ENCODE measurements at places on chromosomes 6 and 20. TPM values are rescaled to one million over a fixed set of nuclear protein-coding genes. Genes with fewer than 3 reads are reported as not detected.

The MEI4 gene
- 0.54 TPM for total RNA-seq

DNA sequence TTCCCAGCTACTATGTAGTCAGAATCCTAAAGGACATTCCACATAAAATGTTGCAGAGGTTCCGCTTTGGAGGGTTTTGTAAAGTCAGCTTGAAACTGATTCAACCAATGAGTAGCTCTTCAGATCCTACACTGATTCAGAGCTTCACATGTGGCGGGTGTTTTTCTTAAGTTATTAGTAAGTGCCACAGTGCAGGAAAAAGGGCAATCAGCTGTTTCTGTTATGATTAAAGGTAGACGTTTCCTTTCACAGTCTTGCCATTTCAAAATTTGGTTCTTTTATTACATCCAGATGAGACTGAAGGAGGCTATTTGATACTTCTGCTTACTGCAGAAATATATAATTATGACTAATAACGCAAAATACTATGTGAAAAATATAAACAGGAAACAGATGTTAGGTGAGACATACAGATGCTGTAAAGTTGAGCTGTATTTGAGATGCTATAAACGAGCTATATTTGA, 443.9 kb downstream of the CDKAL1 start:
- H3K4me3 ChIP-seq: no peak overlapping the region
- no peaks in the 10 kb centered on the region for H3K36me3 ChIP-seq
- DNase-seq: peak; percentile 63
- H3K4me1 ChIP-seq: no peaks in the 10 kb centered on the region
- H3K27me3 ChIP-seq: no peaks in the 10 kb centered on the region

DNA sequence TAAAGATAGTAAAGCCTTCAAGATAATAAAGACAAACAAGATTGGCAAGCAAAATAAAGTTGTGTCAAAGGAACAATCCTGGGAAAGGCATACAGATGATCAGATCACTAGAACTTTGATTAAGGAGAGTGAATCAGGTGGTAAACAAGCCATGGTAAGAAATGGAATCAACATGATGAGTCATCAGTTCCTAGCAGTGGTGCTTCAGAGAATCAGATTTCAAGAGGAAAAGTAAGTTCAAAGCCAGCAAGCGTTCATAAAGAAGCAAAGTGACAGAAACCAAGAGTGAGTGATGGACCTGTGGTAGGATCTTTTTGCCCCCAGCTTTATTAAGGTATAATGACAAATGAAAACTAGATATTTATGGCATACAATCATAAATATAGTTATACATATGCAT, 340.4 kb downstream of the TPBG start:
- no peaks in the 10 kb centered on the region for H3K27me3 ChIP-seq
- no peak overlapping the region for H3K27ac ChIP-seq
- no peak overlapping the region for H3K4me3 ChIP-seq
- DNase-seq: peak; percentile 10
- H3K36me3 ChIP-seq: no peaks in the 10 kb centered on the region
- H3K4me1 ChIP-seq: no peaks in the 10 kb centered on the region

DNA sequence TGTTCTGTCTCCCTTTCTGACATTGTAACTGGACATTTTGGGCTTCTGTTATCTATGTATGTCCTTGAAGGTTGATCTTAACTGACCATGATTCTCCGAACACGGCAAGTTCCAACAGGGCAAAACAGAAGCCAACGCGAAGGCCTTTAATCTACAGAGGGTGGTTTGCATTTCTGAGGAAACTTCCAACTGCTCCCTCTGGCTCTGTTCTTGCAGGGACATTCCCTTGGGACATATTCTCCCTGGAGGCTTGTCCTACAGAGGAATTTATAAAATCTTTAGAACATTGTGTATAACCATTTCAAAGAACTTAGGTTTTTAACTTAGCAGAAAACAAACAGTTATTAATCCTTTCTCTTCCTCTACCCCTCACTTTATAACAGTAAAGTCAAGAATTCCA, 189.0 kb upstream of the CDYL start:
- H3K36me3 ChIP-seq: no peaks in the 10 kb centered on the region

The TNNC2 gene
- total RNA-seq: not detected

The TREM1 gene
- total RNA-seq: 0.20 TPM

- no peaks in the 10 kb centered on the region for H3K36me3 ChIP-seq
- DNase-seq: peak; percentile 73
- H3K4me3 ChIP-seq: no peak overlapping the region
- H3K4me1 ChIP-seq: peaks cover 21% of the 10 kb centered on the region
Observed at GRCh38 chr20:41330343-41330720, 10.3 kb upstream of the LPIN3 start.

The STX11 gene
- total RNA-seq: 1.9 TPM

The ILRUN gene
- 63.3 TPM for total RNA-seq

- H3K36me3 ChIP-seq: no peaks in the 10 kb centered on the region
- H3K4me3 ChIP-seq: no peak overlapping the region
- no peaks in the 10 kb centered on the region for H3K27me3 ChIP-seq
- DNase-seq: no peak
Observed at GRCh38 chr6:102944475-102944874, 1551.0 kb downstream of the GRIK2 start.

DNA sequence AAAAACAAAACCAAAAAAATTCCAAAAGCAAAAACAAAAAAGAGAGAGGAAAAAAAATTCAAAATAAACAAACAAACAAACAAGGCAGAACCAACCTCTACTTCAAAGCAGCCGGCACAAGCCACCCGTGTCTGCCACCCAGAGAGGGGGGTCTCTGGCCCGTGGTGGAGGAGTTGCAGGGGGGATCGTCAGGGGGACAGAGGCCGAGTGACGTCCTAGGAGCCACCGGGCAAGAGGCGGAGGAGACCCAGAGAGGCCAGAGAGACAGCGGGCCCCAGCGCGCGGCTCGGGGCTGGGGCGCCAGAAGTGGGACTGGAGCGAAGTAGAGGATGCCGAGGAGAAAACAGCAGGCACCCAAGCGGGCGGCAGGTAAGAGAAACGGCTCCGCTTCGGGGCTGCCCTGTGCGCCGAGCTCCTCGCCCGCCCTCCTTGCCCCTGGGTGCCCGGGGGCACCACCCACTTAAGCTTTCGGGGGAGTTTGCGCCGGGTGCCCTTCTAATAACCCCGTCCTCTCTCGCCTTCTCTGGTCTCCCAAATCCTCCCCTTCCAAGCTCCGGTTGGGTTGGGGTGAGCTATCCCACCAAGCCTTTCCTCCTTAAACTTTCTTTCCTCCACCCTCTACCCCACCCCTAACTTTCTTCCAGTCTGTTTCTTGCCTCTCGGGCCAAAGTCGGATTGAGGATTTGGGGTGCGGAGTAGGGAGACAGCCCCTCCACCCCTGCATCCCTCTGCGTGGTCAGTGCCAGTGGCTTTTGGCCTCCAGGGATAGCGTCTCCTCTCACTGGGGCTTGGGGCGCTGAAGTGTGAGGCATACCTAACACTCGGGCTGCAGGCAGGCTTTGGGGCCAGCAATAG, 1.0 kb downstream of the TSHZ2 start:
- H3K36me3 ChIP-seq: no peaks in the 10 kb centered on the region
- H3K27ac ChIP-seq: no peak overlapping the region
- no peaks in the 10 kb centered on the region for H3K27me3 ChIP-seq
- peak overlapping the region; percentile 82 for H3K4me3 ChIP-seq
- no peaks in the 10 kb centered on the region for H3K4me1 ChIP-seq

DNA sequence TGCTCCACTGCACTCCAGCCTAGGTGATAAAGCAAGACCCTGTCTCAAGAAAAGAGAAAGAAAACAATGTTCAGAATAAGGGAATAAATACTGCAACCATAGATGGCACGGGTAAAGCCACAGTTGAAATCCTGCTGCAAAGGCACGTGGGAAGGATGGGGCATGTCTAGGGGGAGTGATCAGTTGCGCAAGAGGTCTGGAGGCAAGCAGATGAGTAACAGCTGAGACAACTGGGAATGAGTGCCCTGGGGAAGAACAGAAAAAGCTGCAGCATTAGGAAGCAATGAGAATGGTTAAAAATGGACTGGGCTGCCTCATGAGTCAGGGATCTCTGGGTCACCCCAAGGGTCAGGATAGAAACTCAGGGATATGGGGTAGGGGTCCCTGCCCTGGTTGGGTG, 96.3 kb downstream of the GMPR start:
- H3K27ac ChIP-seq: peak overlapping the region; percentile 23
- peaks cover 57% of the 10 kb centered on the region for H3K4me1 ChIP-seq
- DNase-seq: peak; percentile 82
- no peaks in the 10 kb centered on the region for H3K27me3 ChIP-seq
- H3K4me3 ChIP-seq: no peak overlapping the region

The PACSIN1 gene
- 0.46 TPM for total RNA-seq

GRCh38 chr6:46393161-46393939, 97.9 kb downstream of the RCAN2 start:
- no peaks in the 10 kb centered on the region for H3K27me3 ChIP-seq
- no peaks in the 10 kb centered on the region for H3K36me3 ChIP-seq
- DNase-seq: no peak
- no peak overlapping the region for H3K27ac ChIP-seq

- H3K27ac ChIP-seq: no peak overlapping the region
- H3K27me3 ChIP-seq: no peaks in the 10 kb centered on the region
- no peak overlapping the region for H3K4me3 ChIP-seq
Observed at GRCh38 chr6:37547564-37548061, 47.9 kb upstream of the CCDC167 start.

- DNase-seq: peak; percentile 13
- no peaks in the 10 kb centered on the region for H3K27me3 ChIP-seq
- H3K36me3 ChIP-seq: no peaks in the 10 kb centered on the region
- H3K4me1 ChIP-seq: no peaks in the 10 kb centered on the region
- no peak overlapping the region for H3K27ac ChIP-seq
- H3K4me3 ChIP-seq: no peak overlapping the region
Observed at GRCh38 chr20:12207875-12208274, 290.2 kb downstream of the BTBD3 start.

The NKAIN2 gene
- total RNA-seq: not detected

The NRSN1 gene
- total RNA-seq: not detected

DNA sequence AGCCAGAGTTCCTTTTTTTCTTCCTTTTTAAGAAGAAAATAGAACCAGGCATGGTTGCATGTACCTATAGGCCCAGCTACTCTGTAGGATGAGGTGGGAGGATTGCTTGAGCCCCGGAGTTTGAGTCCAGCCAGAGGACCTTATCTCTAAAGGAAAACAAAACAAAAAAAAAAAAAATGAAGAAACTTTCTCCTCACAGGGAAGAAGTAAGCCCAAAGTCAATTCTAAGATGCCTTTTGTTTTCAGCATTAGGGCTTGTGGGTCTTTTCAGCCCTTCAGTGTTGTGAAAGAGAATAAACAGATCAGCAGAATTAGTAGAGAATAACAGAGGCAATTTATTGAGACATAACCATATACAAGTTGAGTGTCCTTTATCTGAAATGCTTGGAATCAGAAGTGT, 26.8 kb downstream of the ZNF451 start:
- H3K4me3 ChIP-seq: no peak overlapping the region
- no peaks in the 10 kb centered on the region for H3K4me1 ChIP-seq
- no peaks in the 10 kb centered on the region for H3K27me3 ChIP-seq
- DNase-seq: no peak
- no peaks in the 10 kb centered on the region for H3K36me3 ChIP-seq

GRCh38 chr6:135030532-135031178, 24.0 kb downstream of the HBS1L start:
- H3K27me3 ChIP-seq: no peaks in the 10 kb centered on the region
- H3K4me1 ChIP-seq: no peaks in the 10 kb centered on the region
- no peak overlapping the region for H3K27ac ChIP-seq
- H3K36me3 ChIP-seq: no peaks in the 10 kb centered on the region

The MYBL2 gene
- total RNA-seq: 6.2 TPM

The PPP1R16B gene
- total RNA-seq: 0.41 TPM

- H3K36me3 ChIP-seq: no peaks in the 10 kb centered on the region
- no peaks in the 10 kb centered on the region for H3K27me3 ChIP-seq
- H3K4me3 ChIP-seq: no peak overlapping the region
- no peak for DNase-seq
- peaks cover 11% of the 10 kb centered on the region for H3K4me1 ChIP-seq
Observed at GRCh38 chr6:52588087-52588709, 11.3 kb upstream of the TRAM2 start.

Data from astrocyte (in vitro differentiated cells and primary cell).